ENCODE measurements at places on chromosomes 5 and 9.

DNA sequence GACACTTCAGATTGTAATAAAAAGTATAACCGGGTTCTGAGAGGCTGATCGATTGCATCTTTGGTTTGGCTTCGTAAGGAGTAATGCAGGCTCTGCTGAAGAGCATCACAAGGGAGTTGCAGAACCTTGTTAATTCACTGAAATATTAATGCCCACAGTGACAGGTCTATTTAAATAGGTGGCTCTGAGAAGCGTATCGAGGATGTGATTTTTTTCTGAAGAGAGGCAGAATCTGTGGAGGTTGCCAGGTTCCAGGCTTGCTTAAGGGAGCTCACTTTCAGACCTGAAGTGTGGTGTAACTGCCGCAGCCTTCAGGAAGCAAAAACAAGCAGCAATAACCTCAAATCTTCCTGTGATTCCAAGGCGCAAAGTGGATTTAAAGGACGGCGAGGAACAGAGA is 80.3 kb downstream of the ANKRD33B start:
- no peak for DNase-seq

GRCh38 chr5:123809594-123810221 is 297.7 kb downstream of the CSNK1G3 start:
- DNase-seq = peak; percentile 69

DNA sequence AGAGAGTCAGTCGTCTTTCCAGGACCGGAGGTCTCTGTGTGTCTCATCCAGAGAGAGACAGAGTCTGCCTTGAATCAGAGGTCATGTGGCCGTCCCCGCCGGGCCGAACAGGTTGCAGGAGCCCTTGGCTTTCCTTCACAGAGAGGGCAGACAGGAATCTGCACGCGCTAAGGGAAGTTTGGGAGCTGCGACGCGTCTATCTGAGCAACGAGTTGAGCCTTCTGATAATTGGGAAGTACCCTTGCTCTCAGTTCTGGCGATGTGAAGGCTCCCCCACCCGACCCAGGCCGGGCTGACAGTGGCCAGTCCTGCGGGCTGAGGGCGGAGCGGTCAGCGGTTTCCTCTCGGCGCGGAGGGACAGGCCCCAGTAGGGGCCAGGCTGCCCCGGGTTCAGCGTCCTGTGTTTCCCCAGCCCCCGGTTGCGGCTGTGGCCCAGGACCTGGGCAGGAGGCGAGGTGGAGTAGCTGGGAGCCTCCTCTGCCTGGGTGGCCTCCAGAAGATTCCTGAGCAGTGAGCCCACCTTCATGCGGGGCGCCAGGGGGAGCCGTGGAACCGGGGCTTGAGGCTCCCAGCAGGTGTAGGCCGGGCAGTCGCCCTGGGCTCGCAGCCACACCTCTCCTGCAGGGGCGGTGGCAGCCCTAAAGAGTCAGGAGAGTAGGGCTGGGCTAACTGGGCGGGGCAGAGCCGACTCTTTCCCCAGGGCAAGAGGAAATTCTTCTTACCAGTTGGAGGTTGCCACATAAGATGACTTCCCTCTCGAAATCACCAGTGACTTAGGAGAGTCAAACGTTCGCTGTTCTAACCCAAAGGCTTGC is 13.9 kb downstream of the NR2F1 start:
- peak; percentile 50 for DNase-seq

DNA sequence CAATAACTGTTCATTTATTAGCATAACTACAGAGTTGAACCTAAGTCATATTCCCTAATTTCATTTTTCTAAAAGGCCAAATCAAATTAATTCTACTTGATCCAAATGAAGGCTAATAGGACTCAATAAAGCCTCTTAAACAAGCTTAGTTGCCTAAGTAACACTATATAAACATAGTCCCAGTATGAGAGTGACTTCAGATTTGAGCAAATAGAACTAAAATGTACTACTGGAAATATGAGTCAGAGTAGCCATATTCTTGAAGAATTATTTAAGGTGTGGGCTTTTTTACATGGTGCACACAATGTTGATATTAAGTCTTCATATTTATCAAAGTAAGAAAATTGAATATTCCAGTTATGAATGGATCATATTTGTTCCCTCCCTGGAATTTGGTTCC is 872.3 kb downstream of the MAT2B start:
- no peak for DNase-seq

DNA sequence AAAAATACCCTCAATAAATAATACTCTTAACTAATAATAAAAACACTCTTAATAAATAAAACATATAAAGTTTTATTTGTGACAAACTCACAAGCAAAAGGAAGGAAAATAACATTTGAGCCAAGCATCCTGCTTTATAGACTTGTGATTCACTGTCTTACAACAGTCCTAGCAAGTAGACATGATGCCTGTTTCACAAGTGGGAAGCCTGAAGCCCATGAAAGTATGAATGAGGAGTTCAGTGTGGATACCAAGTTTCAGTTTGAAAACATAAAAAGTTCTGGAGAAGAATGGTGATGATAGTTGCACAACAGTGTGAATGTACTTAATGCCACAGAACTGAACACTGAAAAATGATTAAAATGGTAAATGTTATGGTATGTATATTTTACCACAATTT is 10.9 kb downstream of the HABP4 start:
- no peak for DNase-seq

DNA sequence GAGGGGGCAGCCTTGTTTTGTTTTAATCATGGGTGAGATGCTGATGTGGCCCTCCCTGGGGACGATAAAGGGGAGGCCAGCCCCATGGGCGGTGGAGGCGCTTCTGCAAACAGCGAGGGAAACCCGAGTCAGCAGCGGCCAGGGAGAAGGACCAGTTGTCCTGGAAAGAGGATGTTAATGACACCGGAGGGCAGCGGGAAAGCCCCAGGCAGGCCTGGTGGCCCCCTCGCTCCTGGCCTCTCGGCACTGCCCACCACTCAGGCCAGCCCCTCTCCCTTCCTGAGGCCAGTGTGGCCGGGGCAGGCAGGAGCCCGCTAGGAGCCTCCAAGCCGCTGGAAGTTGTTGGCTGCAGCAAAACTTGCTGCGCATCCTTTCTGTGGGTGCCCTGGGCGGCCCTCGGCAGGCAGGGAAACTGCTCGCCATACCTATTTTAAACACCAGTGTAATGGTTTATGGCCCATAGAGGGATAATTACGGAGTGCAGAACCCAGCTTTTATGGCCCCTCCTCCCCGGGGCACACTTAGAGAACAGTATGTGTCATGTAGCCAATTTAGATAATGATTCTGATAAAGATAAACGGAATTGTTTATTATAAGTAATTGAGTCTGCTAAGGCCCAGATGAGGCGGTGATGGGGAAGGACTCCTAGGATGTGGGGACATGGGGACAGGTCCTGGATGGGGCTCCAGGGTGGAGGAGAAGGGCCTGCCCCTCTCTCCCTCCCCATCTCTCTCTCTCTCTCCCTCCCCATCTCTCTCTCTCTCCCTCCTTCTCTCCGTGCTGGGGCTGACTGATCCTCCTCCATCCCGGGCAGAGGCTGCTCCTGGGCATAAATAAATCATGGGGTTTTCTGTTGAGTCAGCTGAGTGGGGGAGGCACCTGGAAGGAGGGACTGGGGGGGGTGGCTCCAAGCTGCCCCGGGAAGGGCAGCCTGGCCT is 36.9 kb downstream of the LMX1B start:
- DNase-seq = no peak

DNA sequence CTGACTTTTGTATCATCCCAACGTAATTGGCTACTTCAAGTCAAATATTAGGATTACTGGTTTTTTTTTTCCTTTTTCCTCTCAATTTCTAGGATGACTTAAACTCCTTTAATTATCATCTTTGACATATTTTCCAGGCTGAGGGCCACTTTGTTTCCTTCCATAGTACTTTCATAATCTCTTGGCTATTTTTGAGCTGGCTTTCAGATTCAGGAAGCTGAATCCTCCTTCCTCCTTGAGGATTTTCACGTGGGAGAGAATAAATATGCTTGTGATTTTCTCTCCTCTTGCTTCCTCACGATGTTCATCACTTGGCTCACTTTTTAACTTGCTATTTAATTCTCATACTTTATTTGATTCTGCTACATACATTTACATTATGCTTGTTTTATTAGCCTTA is 88.1 kb downstream of the ITGA1 start:
- no peak for DNase-seq

DNA sequence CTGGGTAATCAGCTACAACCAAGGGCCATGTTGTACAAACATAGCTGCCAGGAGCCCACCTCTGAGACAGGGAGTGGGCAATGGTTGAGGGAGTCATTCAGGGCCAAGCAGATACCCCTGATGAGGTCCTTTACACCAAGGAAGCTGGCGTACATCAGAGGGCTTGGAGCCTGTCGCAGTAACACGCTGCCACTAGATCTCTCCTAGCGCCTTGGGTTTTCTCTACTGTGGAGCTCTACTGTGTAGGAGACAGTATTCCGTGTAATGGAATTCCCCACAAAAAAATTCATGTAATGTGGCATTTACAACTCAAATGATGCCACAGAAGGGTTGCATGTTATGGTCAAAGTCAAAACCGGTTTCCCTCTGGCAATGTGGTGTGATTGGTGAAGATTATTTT is 41.4 kb upstream of the CRB2 start:
- no peak for DNase-seq

DNA sequence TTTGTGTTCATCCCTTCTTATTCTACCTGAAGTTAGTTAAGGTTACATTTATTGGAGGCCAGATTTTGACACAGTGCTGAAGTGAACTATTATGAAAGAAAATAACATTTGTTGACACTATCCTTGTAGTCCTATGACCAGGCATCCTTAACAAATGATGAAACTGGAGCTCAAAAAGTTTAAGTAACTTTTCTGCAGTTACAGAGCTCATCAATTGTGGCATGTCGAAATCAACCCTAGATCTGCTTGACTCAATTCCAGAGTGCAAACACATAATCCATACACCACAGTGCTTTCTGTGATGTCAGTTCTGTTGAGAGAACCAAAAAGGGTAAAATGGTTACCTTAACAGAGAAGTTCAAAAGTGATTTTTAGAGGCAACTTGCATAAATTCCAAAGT is 28.6 kb downstream of the KCNN2 start:
- no peak for DNase-seq

GRCh38 chr5:176553260-176554085 is 4.3 kb downstream of the CDHR2 start:
- DNase-seq = peak; percentile 51

GRCh38 chr9:84136119-84136868 is 155.7 kb downstream of the RMI1 start:
- DNase-seq = no peak

DNA sequence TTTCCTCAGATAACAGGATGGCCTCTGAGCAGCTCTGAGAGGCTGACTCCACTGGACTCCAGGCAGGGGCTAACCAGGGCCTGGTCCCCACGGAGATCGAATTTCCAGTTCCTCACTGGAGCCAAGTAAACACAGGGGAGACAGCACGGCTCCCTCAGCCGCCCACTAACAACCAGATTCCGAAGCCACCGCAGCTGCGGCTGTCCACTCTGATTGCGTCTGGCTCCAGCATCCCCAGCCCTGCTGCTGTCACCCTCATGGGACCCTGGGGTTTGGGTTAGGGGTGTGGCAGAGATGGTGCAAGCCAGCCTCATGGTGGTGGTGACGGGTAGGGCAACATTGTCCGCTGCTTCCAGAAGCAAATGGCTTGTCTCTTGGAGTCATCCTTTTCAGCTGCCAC is 172.6 kb downstream of the RGS3 start:
- no peak for DNase-seq

DNA sequence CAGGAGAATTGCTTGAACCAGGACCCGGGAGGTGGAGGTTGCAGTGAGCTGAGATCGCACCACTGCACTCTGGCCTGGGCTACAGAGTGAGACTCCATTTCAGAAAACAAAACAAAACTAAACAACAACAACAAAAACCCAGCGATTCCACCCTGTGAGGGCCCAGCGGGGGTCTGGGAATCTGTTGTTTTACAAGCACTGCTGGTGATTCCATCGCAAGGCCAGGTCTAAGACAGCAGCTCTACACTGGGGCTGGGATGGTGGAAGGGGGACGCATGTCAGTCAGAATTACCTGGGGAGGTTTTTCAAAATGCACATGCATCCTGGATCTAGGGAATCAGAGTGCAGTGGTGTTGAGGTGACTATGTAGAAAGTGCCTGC is 90.9 kb downstream of the ANKRD55 start:
- no peak for DNase-seq

DNA sequence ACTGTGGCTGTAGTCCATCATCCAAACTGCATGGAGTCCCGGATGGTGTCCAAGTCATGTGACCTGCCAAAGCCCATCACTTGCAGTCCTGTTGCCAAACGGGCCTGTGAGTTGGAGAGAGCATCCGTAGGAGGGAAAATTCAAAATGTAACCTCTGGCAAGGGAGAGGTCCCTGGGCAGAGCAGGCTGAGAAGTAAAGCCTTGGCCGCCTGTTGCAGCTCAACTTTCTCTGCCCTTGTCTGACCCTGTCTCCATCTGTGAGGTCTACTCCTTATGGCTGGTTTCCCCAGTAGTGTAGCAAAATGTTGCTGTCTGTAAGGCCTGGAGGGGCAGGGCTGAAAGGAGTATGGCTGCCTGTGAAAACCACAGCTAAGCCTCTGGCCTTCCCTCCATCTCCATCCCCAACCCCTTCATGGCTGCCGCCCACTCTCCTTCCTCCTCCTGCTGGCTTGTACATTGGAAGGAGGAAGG is 163.5 kb downstream of the SEMA6A start:
- DNase-seq = no peak

- peak; percentile 13 for DNase-seq
Observed at GRCh38 chr5:162248107-162248713, 180.6 kb downstream of the GABRG2 start.

DNA sequence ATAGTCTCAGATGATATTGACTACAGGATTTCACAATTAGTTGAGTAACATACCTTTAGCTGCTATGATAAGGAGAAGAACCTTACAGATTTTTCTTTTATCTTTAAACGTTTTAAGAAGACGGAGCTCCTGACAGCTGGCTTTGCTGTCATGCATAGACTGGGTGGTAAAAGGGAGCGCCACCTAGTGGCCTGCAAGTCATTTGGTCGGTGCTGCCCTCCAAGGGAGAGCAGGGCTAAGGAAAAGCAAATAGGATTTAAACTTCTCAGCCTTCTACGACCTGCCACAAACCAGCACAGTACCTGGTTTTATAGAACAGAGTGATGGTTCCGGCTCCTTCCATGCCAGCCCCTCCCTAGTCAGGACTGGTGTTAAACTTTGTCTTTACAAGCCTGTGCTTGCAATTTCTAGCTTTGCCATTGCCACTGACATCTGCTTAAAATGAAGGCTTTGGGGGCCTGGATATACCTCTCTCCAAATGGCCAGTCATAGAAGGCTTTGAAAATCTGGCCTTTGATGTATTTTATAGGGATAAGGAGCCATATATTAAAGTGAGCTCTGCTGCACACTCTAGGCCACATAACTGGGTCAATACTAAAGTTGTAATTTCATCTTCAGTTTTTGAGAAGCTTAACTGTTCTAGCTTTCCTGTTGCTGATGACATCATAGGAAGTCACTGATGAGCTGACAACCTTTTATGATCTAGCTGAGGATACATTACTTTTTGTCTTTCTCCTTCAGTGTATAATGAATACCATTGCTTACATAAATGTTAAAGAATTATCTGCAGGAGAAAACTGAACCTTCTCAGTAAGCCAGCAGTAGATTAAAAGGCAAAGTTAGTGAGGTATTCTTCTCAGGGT is 31.1 kb upstream of the ADAMTSL1 start:
- peak; percentile 72 for DNase-seq

GRCh38 chr9:17160327-17160726 is 25.5 kb downstream of the CNTLN start:
- DNase-seq = no peak
